CD4-positive, alpha-beta T cell treated with Interleukin-2 at 100 ng/mL for 4 hours (primary cell): ENCODE measurements at places on chromosomes 13 and 19.
A peak's percentile ranks its signal among the peaks of the same experiment; 100 is the strongest.

GRCh38 chr13:82654861-82655855, 1227.1 kb downstream of the SLITRK1 start:
- no peak for DNase-seq

DNA sequence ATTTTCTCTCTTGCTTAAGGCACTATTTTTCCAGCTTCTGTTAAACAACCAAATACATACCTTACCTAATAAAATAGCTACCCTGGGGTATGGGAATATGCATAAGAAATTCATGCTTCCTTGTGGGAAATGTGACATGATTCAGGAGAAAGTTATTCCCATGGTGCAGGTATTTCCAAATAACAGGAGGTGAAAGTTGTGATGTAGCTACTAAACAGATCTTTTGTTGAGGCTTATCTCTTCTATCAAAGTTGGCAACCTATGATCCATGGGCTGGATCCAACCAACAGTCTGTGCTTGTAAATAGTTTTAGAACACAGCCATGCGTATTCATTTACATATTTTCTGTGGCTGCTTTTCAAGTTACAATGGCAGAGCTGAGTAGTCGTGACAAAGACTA, 177.8 kb upstream of the NBEA start:
- no peak for DNase-seq

DNA sequence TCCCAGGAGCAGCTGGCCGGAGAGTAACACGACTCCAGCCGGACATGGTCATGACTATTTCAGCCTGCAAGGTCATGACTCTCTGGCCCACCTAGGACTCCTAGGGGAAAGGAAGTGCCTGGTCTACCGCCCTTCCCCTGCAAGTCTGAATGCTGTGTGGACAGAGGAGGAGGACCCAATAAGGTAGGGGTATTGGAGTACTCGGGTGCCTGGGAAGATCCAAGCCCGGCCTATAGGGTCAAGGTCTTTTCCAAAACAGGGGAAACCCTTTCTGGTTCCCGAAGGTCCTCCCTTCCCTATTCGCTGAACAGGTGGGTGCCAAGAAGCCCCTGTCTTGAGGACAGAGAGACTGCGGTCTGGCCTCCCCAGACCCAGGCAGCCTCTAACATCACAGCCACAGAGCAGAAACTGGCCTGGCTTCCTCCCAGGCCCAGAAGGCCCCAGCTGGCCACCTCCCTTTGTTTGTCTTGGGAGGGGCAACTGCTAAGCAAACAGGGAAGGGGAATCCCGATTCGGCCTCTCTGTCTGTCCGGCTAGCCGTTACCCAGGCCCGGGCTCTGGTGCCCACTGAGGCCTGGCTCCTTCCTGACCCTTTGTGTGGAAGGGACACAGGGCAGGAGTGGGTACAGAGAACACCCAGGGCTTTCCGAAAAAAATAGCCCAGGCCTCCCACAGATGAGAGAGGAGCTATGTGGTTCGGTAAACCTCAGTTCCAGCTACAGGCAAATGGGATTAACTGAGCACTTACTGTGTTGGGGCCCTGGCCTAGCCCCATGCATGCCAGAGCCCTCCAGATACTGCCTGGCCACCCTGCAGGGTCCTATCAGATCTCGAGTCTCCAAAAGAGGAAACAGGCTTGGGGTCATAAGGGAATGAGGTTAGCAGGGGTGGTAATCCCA, 5.2 kb upstream of the GRAMD1A start:
- DNase-seq: no peak

DNA sequence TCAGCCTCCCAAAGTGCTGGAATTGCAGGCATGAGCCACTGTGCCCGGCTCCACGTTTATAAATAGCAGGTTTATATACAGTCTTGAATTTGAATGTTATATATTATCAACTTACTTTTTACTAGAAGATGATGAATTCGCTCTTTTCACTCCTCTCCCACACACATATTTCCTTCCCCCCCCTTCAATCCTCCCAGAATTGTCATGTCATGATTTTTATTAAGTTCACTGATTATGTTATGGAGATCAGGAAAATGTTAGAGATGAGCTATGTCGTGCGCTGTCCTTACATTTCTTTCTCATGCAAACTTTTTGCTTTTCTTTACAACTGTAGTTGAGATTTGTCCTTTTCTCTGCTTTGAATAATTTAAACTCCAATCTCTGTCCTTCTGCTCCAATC, 17.8 kb upstream of the GRAMD1A start:
- DNase-seq: no peak

- no peak for DNase-seq
Measured at GRCh38 chr13:73891805-73892204, 242.4 kb downstream of the KLF12 start.

DNA sequence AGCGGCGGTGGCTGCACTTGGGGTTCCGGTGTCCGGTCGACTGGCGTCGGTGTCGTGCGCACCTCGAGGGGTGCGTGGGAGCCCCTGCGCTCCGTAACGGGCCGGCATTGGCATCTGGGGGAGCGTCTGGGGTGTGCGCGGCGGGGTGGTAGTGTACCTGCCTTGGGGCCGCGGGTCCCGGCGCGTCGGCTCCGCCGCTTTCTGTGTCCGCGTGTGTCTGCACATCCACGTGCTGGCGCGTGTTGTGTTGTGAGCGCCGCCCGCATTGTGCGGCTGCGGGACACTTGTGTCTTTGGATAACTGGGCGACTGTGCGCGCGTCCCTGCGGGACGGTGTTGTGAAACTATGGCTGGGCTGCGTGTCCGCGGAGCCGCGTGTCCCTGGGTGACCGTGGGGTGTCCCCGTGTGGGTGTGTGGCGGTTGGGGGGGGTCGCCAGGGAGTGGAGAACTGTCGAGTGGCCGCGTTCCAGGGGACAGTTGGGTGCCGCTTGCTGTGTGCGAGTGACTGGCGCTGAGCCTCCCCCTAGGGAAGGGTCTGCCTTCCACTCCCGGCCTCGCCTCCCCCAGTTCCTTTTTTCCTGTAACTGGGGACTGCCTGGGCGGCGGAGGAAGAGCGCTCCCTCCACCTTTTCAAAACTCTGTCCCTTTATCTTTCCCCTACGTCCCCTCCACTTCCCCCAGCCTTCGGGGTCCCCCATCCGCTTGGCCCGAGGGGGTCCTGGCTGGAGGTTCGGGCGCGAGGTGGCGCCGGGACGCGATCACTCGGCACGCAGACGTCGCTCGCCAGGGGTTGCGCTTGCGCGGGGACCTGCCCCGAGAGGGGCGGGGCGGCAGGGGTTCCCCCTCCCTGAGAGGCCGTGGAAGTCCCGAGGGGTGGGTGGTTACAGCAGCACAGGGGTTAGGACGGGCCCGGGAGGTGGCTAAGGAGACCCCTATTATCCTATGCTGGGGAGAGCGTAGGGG, 5.7 kb upstream of the NFIC start:
- peak; percentile 76 for DNase-seq

GRCh38 chr19:47848425-47848822, 10.6 kb upstream of the TPRX2 start:
- DNase-seq: no peak

DNA sequence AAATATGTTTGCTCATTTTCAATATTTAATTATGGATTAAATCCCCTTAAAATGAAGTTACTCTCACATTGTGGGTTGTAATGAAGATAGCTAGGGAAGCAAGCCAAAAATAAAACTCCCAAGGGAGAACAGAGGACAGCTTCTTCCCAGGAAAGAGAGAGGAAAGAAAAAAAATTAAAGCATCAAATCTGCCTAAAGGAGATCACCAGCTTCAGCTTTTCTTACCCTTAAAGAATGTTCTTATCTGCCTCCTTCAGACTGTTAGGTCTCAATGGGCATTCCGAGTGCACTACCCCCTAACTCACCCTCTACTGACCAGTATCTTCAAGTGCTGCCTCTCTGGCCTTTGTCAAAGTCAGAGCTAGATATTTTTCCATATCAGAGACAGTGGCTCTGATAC, 55.2 kb downstream of the XPO4 start:
- DNase-seq: no peak
